ENCODE measurements at places on chromosomes 3 and 15.

DNA sequence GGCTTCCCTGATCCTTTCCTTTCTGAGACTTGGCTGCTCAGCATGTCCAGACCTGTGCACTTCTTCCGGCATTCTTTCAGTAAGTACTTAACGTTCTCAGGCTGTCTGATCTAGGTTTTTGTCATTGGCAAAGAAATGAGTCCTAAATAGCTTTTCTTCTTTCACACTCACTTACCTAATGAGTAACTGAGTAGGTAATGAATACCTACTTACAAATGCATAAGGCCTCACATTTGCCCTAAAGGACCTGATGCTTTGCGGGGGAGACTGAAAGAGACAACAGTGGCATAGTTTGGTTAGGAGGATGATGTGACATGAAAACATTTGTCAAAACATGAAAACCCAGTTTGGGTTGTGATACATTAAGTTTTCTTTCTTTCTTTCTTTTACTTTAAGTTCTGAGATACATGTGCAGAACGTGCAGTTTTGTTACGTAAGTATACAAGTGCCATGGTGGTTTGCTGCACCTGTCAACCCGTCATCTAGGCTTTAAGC is 516.7 kb upstream of the CFAP20DC start:
- DNase-seq = no peak

DNA sequence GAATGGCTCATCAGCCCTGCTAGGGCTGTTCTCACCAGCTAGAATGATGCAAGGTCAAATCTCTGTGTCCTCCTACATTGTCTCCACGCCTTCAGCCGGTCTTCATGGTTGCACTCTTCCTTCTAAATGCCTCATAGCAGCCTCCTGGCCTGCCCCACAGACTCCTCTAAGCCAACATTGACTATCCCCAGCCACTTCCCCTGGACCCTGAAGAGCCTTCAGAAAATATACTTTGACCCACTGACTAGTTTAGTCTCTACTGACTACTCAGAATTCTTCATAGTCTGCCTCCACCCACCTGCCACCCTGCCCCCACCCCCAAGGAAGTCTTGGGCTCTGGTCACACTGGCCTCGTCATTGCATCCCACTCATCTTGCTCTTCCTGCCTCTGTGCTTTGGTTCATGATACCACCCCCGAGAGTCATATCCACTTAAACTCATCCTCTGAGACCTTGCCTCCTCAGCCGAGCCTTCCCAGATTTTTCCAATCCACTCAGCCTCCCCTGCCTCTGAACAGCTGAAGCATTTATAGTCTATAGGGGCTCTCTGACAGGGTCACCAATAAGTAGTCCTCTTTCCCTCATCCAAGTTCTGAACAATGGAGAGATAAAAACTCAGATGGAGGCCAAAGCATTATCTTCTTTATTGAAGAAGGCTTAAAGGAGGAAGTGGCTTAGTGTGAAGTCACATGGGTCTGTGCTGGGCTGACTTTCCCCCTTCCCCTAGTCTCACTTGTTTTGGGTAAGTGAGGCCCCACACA is 9.5 kb upstream of the DOCK3 start:
- DNase-seq = no peak

GRCh38 chr3:176872771-176873209 is 324.5 kb downstream of the TBL1XR1 start:
- DNase-seq = no peak

- no peak for DNase-seq
Measured at GRCh38 chr3:40576396-40576795, 51.6 kb downstream of the ZNF621 start.

DNA sequence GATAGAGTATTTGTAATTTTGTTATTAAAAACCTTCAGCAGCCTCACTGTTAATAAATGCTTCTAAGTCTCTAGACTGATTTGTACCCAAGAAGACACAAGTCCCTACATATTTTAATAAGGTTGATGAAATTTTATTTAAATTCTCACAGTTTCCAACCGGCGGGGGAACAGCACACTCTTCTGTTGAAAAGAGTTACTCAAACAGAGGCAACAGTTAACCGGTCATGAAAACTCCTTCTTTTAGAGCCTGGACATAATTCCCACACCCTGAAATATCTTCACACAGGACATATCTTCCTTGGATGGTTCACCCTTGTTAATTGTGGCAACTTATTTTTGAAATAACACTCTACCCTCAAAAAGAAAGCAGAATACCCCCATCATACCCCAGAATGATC is 278.8 kb downstream of the FOXP1 start:
- no peak for DNase-seq

DNA sequence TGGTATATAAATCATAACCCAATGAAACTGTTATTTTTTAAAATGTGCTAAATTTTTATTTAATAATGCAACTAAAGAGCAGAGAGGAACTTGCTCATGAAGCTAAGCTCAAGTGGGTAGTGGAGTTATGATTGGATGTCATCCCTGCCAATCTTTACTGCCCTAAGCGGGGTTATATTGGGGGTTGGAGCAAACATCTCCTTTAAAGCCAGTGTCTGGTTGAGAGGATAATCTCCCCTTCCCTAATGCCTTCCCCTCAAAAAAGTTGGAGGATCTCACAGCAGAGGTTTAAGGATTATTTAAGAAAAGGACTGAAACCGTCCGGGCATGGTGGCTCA is 32.1 kb upstream of the CLASP2 start:
- DNase-seq = no peak

DNA sequence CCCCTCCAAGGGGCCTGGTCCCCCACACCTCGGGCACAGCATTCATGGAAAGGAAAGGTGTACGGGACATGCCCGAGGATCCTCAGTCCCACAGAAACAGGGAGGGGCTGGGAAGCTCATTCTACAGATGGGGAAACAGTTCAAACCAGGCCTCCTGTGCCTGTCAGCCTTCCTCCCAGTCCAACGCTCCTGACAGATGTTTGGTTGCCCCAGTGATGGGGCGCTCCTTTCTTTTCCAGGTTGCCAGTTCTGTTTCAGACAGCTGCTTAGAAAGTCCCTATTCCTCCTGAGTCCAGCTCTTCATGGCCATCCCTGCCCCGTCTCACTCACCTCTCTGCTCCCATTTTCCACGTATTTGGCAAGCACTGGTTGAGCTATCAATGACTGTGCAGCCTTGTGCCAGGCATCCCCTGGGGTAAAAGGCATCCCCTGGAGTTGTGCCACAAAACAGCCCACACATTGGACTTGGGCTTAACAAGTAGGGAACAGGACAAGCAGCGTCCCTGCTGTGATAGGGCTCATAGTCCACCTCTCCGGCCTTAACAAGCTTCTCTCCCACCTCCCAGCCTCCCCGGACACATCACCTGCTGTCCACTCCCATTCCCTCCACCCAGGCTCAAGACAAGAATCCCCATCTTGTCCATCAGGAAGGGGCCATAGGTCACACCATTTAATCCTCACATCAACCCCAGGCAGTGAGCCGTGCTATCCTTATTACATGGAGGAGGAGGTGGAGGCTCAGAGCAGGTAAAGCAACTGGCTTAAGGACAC is 6.6 kb downstream of the OXTR start:
- no peak for DNase-seq

DNA sequence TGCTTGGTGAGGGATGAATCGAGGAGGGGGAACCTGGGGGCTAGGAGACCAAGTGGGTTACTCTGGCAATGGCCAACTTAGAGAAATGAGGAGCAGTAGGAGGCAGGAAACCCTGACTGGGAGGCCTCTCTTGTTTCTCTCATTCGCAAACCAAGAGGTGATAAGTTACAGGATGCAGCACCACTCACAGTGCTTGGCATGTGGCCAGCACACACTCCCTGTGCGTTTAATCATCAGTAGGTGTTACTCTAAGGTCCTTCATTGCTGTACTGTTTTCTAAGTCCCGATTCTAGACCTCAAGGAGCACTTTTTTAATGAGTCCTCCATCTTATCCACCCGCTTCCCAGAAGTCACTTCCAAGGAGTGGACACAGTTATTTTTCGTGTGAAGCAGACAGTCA is 314.1 kb upstream of the TRIM42 start:
- no peak for DNase-seq

GRCh38 chr15:92812271-92812670 is 87.9 kb upstream of the CHD2 start:
- DNase-seq = no peak

Data from esophagus squamous epithelium (tissue), 5 donors.